ENCODE measurements at places on chromosomes 16 and 17.

DNA sequence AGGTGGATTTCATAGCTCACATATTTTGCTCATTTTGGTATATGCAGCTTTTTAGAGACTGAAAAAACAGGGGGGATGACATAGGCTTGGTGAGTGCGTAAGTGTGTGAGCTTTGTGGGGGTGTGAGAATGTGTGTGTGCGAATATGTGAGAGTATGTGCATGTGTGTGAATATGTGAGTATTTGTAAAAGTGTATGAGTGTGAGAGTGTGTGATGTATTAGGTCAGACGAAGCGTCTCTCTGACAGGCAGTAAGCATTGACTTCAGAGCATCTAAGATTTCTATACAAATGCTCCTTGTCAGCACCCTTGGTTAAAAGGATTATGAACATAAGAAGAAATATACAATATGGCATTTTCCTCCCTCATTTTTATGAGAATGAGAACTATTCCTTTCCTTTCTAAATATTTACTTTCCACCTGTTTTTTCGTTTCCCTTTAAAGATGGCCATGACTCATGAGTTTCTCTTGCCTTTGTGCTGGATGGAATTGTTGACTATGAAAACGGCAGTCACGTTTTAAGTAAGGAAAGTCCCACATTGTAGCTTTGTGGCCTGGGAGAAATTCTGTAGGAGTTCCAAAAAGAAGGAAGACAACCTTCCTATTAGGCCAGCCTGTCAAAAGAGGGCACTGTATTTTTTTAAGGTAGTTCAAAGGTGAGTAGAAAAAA is 276.4 kb downstream of the FOXL1 start:
- no peak for DNase-seq

GRCh38 chr17:79520167-79521165 is 90.4 kb downstream of the RBFOX3 start:
- DNase-seq, result no peak

- peak; percentile 39 for DNase-seq
Measured at GRCh38 chr17:74296548-74296936, 22.5 kb downstream of the DNAI2 start.

DNA sequence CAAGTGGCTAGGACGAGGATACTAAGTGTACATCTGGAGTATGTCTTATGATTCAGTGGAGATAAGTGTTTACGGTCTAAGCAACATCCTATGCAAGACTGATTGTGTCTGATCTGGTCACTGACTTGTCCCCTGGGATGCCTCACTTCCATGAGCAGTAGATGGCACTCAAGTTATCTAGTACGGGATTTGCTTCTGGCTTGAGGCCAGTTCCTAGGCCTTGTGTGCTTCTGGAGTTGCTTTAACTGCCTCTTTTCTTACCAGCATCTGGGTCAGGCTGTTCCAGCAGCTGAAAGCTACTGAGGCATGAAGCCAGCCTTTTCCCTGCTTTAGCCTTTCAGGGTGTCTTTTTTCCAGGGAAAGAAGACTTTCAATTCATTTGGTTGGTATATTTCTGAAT is 23.0 kb downstream of the SUPT6H start:
- no peak for DNase-seq

DNA sequence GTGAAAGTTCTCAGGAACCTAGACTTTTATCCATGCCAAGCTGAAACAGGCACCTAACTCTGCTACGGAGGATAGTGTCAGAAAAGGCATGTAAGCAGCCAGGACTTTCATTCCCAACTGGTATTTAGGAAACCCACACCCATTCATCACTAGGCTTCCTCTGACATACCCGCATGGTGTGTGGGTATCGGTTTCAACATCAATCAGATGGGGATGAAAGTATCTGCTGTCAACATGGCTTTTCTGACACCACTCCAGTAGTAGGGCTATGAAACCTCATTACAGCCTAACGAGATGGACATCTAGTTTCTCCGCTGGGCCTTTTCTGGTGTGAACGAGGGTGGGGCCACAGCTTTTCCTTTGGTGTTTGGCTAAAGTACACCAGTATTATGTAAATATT is 1178.3 kb downstream of the CDH11 start:
- no peak for DNase-seq

GRCh38 chr17:46020998-46021397 is 21.9 kb downstream of the STH start:
- DNase-seq, result no peak

GRCh38 chr17:55762086-55762858 is 11.4 kb downstream of the PCTP start:
- DNase-seq, result no peak

- DNase-seq, result no peak
Measured at GRCh38 chr17:48486557-48486956, 44.3 kb downstream of the HOXB1 start.

- no peak for DNase-seq
Measured at GRCh38 chr17:17561408-17562145, 29.9 kb downstream of the PEMT start.

DNA sequence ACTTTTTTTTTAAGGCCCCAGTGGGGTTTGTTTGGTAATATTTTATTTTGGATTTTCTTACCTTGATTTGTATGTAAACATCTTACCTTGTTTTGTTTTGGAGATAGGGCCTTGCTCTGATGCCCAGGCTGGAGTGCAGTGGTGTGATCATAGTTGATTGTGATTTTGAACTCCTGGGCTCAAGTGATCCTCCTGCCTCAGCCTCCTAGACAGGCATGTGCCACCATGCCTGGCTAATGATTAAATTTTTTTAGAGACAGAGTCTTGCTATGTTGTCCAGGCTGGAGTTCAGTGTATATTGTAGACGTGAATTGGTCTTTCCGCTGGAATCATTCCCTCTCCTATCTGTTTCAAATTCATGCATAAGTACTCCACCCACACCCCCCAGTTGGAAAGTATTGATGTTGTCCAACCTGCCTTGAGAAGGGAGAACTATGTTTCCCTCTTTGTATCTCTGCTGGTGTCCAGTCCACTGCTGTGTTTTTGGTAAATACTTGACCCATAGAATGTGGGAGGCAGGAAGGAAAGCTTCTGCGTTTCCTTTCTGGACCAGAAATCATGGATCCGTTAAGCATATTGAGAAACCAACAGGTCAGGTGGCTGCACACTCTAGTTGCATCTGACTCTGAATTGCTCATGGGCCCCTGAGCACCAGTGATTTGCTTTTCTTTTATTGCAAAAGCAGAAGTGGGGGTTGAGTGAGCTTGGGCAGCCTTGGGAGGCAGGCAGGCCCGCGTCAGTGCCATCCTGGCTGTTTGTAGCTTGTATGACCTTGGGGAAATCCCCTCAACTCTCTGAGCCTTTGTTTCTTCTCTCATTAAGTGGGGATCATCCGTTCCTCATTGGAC is 25.0 kb downstream of the RMI2 start:
- DNase-seq, result no peak

- DNase-seq, result no peak
Measured at GRCh38 chr17:17385491-17385890, 82.3 kb downstream of the NT5M start.

Data from activated naive CD4-positive, alpha-beta T cell treated with Interleukin-2 at 50 U/mL for 16 hours (primary cell).